ENCODE measurements at places on chromosomes 2 and 18.

DNA sequence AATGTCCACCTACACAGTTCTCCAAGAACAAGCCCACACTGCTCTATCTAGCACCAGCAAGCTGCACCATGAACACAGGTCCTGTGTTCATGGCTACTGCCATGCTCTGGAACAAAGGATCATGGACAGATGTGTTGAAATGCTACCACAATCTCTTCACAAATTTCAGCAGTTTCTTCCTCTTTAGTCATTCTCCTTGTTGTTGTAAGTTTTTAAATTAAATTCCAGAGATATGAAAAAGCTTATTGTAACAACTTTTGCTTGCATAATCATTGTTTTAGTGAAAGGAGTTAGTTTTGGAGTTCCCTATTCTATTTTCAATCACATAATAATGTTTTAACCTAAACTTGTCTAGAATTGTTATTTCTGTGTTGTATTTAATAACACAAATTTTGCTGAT is 17.2 kb upstream of the NAPG start:
- no peak for DNase-seq

GRCh38 chr2:36497570-36498163 is 100.3 kb downstream of the FEZ2 start:
- DNase-seq: no peak

DNA sequence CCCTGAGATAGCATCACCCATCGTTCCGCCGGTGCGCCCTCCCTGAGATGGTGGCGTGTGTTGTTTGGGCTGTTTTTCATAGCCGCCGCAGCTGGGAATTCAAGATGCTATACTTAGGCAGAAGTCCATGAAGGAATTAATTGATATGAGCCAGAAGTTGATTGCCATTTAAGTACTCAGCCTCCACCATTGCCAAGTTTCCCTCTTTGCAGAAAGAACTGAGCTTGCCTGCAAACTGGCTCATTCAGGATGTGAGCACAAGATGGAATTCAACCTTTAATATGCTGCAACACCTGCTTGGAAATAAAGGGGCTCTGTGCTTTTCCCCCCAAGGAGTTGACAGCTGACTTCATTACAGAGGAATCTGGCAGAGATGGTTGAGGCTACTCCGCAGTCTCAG is 295.5 kb downstream of the ZNF521 start:
- no peak for DNase-seq

- DNase-seq: no peak
These were observed 121.2 kb downstream of the TXNL1 start for GRCh38 chr18:56517196-56517595.

DNA sequence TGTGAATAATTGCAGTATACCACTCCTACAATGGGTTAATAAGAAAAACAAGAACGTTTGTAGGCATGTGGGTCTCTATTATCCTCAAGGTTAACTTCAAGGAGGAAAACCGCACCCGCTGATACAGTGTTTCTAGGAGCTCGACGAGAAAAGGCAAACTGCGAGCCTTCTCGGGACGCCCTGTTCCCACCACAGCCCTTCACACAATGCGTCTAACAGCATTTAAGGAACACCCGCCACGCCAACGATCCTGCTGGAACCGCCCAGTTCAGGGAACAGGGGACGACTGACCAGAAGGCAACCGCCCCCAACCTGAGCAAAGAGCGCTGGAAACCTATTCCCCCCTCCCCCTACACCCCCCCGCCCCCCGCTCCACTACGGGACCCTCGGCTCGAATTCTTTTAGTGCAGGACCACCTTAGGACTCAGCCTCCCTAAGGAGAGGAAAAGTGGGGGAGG is 710 bp upstream of the TMSB10 start:
- peak; percentile 83 for DNase-seq

DNA sequence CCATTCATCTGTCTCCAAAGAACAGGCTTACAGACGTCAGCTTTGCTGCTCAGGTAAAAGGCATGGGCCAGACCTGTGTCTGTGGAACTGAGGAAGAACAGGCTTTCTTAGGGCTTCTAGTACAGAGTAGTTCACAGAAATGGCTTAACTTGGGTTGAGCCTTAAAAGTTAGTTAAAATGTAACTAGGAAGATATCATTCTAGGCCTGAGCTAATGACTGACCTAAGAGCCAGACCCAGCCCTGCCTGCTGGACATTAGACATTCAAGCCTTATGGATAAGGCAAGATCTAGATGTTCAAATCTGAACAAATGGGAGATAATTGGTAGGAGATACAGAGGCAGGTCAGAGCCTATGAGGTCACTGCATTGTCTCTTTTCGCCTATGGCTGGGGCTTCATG is 73.9 kb upstream of the SLC14A2 start:
- no peak for DNase-seq

DNA sequence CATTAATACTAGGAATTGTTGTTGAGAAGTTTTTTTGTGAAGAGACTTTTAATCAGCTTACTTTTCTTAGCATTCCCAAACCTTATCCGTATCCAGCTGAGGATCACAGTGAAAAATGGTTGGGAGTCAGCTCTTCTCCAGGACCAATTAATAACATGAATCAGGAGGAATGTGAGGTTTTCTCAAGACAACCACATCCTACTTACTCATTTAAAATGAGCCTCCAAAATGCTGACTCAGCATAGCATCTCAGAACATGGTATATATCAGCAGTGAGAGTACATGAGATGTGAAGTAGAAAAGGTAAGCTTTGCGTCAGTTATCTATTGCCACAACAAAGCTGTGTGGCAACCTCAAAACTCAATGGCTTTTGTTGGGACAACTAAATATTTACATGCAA is 140.3 kb downstream of the NRP2 start:
- DNase-seq: no peak

- DNase-seq: no peak
These were observed 635.7 kb downstream of the NRXN1 start for GRCh38 chr2:50396298-50396631.

DNA sequence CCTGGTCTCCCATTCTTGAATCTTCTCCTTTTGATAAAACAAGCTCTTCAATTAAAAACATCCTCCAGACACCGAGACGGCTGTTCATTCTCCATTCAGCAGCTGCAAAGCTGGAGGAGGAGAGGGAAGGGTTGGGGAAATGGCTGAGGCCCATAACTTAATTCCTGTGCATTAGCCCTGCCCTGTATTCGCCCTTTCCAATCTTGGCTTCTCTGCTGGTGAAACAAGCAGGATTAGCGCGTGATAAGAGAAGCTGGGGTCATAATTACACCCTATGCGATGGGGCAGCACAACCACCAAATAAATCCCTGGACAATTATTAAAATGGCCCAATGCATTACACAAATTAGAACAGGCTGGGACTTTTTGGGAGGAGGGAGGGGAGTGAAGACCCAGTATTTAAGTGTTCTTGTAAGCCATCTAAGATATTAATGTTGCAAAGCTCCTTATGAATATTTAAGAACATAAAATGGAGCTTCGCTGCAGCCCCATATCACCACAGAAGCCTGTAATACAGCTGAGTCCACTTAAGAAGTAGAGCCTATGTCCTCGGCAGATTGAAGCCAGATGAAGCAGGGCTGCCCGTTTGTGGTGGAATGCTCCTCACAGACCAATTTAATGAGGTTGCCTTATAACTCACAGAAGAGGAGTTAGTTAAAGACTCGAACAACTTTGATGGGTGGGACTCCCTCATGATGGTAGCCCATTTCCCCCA is 176.6 kb upstream of the SKOR2 start:
- DNase-seq: no peak

DNA sequence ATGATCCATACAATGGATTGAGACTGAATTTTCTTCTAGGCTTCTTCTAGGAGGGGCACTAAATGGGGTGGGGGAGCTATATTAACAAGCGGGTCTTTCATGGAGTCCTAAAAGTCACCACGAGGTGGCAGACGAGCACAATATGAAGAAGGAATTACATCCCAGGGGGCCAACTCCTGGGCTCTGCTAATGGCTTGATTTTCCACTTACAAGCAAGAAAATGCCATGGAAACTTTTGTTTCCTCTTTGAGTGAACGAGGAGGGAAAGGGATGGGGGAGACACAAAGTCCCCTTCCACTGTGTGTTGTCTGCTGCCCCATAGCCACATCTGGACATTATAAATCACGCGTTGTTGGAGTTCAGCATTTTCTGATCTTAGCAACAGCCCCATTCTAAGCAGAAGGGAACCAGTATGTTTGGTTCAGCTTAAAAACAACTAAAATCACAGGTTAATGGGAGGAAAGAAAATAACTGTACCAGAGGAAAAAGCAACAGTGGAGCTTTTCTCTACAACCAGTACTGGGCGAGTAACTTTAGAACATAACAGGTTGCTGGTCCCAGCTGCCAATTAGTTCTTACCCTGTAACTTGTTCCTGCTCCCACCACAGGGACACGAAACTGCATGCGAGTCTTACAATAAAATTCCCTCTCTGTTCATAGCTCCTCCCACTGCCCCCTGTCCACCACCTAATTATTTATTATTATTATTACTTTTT is 285.0 kb upstream of the PARD3B start:
- peak; percentile 45 for DNase-seq

DNA sequence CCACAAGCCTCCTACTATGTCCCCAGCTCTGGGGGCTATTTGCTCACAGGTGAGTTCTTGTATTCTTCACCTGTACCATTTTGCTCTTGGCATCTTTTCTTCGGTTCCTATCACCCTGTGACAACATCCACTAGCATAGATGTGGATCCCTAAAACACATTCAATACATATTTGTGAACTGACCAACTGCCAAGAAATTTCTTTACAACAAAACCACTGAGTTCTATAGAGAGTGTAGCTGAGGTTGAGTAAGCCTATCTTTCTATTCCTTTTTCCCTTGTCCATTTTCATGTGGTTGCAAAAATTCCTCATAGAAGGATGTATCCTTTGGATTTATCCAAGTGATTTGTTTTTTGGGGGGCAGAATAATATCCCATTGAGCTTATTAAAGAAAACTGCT is 192.7 kb upstream of the ITGA4 start:
- DNase-seq: no peak

GRCh38 chr2:210315015-210315788 is at the start of gene MYL1:
Gene MYL1, minus strand, starts transcription at chr2:210315174. Its CDS starts 132 bp downstream, at chr2:210315042.
- DNase-seq: no peak

DNA sequence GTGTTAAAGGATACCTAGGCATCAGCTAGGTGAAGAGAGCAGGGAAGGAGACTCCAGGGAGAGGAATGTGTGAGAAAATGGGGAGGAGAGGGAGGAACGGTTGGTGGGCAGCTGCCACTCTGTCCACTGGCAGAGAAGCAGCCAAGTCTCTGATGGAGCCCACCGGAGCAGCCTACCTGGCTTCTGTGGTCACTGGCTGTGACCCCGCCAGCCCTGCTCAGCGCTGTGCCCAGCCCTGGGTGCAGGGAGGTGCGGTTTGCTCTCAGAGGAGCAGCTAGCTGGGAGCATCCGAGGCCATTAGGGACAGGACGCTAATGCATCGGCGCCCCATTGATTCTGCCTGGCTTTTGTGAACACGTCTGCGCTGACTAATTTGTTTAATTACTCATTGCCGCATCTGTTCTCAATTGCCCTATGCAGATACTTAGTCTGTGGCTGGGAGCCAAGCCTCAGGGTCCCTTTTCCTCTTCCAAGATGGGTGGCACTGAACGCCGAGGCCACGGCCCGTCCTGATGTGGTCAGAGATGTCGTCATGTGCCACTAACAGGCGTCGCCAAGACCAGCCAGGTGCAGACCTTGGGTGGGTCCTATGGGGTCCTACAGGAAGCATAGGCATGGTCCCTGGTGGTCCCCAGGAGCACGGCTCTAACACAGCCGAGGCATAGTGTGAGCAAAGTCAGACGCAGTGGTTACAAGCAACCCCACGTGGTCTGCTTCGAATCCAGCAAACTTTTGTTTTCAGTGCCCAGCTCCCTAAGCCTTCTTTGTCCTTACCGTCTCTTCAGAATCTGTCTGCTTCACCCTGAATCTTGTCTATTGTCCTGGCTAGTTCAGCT is 82.0 kb downstream of the RRM2 start:
- DNase-seq: peak; percentile 25

DNA sequence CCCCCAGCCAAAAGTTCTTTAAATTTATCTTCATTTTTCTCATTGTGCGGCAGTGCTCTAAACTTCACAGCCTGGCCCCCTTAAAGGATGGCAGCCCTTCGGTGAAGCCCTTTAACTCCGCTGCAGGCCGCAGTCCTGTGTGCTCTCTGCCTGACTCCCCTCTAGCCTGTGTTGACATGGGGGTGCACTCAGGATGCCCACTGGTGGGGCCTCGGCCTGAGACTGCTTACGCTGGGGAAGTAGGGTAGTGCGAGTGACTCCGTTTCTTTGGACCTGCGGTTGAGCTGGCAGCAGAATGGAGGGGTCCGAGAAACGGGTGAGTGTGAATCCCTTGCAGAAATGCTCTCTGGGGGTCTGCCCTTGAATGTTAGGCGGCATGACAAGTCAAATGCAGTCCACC is 5.6 kb downstream of the RAB12 start:
- DNase-seq: no peak

DNA sequence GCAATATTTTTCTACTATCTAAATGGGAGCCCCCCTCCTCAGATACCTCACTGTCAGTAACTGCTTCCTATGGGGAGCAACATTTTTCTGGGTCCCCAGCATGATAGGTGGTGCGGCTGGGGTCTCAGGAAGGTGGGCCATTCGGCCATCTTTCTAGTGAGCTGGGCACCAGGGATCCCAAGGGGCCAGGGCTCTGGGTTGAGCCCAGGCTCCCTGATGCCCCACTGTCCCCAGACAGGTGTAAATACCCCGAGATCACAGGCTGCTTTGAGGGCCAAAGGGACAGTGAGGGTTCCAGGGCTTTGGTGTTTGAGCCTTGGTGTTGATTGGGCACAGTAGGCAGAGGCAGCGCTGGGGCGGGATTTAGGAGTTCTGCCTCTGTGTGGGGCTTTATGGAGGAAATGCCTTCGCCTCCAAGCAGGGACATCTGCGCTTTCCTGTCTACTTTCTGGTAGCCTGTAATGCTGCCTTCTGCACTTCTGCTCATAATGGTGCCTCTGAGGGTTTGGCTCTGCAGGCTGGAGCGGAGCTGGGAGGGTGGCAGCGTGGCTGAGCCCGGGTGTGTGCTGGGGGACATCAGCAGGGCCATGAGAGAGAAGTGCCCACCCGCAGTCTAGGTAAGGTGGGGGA is 5.3 kb downstream of the ITM2C start:
- no peak for DNase-seq

DNA sequence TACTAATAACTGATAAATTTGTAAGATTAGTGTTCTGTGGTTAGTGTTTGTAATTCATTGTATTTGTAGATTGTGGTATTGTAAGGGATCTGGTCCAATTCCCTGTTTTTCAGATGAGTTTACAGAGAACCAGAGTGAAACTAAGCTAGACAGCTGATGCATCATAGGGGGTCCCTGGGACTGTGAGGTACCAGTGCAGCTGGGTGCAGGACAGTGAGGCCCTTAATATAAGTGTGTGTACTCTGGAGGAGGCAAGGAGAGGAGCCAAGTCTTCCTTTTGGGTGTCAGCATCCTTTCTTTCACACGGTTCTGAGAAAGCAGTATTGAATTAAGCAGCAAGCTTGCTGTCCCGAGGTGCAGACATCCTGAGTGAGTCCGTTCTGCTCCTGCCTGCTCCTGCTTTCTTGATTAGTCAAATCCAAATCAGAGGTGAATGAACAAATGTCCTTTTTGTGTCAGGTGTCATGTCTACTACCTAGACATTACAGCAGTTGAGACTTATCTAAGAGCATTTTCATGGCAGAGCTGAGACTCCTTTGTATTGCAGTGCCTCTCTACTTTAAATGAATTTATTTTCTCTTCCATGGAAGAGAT is 194.9 kb downstream of the MCFD2 start:
- DNase-seq: no peak

Data from left ventricle myocardium superior (tissue), 1 donor.